Activated T-cell treated with anti-CD3 and anti-CD28 coated beads, Interleukin-2, amount 50 U/mL, for 4 hours (primary cell): ENCODE measurements at places on chromosomes 3 and 15.

- no peak for DNase-seq
Measured at GRCh38 chr15:43383070-43383469, 12.2 kb downstream of the TUBGCP4 start.

GRCh38 chr15:88202231-88202630 is 54.3 kb downstream of the NTRK3 start:
- no peak for DNase-seq

GRCh38 chr3:68007621-68008226 is 353.3 kb upstream of the SUCLG2 start:
- DNase-seq, result peak; percentile 13

DNA sequence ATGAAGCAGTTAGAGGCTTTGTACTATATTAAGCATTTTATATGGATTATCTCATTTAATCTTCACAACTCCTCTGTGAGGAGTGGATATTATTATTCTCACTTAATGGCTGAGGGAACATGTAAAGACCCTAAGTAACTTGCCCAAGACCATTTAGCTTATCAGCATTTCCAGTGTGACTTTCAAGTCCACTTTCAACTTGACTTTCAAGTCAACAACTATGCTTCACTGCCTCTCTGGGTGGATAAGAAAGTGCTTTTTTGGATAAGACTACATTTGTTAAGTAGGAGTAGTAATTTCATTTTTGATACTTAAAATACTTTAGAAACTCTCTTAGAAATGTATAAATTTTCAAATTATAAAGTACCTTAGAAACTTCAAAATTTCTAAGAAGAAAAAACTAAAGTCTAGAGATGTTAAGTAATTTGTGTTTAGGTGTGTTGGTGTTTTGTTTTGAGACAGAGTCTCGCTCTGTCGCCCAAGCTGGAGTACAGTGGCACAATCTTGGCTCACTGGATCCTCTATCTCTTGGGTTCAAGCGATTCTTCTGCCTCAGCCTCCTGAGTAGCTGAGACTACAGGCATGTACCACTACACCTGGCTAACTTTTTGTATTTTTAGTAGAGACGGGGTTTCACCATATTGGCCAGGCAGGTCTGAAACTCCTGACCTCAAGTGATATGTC is 71.8 kb downstream of the MINDY2 start:
- no peak for DNase-seq

GRCh38 chr3:56059731-56060130 is 408.5 kb downstream of the ERC2 start:
- DNase-seq, result no peak
